ENCODE measurements at places on chromosomes 7 and 10. TPM values are rescaled to one million over a fixed set of nuclear protein-coding genes. Genes with fewer than 3 reads are reported as not detected.

DNA sequence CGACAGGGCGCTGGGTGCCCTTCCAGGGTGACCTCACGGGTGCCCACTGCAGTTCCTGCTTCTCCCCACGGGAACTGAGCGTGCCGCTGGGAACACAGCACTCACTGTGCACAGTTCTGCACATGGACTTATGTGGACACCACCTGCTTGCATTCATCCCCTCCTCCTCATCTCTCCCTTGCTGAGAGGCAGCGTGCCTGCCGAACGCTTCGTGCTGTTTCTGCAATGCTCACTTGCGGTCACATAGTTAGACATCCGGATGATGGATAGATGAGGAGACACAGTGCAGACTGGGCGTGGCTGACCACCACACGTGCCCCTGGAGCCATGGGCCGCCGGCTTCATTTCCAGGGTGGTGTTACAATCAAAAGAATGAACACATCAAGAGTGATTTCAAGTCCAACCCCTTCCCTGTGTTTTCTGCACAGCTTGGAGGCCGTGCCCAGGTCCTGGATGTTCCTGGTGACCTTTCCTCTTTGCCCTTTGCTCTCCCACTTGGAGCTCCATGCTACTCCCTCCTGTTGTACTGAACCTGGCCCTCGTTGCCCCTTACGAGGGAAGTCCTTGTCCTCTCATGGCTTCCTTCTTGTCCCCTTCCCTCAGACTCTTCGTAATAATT, 119.4 kb downstream of the VIPR2 start:
- H3K27me3 ChIP-seq, result peaks cover 4% of the 10 kb centered on the region
- no peak overlapping the region for H3K27ac ChIP-seq
- no peaks in the 10 kb centered on the region for H3K36me3 ChIP-seq
- H3K4me3 ChIP-seq, result no peak overlapping the region
- H3K4me1 ChIP-seq, result peaks cover 10% of the 10 kb centered on the region

- H3K27me3 ChIP-seq, result peaks cover 5% of the 10 kb centered on the region
- H3K27ac ChIP-seq, result no peak overlapping the region
- H3K36me3 ChIP-seq, result no peaks in the 10 kb centered on the region
- no peak for DNase-seq
- no peak overlapping the region for H3K4me3 ChIP-seq
Observed at GRCh38 chr10:62866451-62866850, 50.3 kb upstream of the EGR2 start.

- H3K4me3 ChIP-seq, result no peak overlapping the region
- peaks cover 3% of the 10 kb centered on the region for H3K27me3 ChIP-seq
- no peak for DNase-seq
- no peaks in the 10 kb centered on the region for H3K36me3 ChIP-seq
Observed at GRCh38 chr10:27637601-27638000, 108.0 kb downstream of the MKX start.

GRCh38 chr10:70726909-70727495, 54.7 kb downstream of the ADAMTS14 start:
- no peaks in the 10 kb centered on the region for H3K4me1 ChIP-seq
- H3K27me3 ChIP-seq, result peaks cover 7% of the 10 kb centered on the region
- no peaks in the 10 kb centered on the region for H3K36me3 ChIP-seq
- no peak for DNase-seq

DNA sequence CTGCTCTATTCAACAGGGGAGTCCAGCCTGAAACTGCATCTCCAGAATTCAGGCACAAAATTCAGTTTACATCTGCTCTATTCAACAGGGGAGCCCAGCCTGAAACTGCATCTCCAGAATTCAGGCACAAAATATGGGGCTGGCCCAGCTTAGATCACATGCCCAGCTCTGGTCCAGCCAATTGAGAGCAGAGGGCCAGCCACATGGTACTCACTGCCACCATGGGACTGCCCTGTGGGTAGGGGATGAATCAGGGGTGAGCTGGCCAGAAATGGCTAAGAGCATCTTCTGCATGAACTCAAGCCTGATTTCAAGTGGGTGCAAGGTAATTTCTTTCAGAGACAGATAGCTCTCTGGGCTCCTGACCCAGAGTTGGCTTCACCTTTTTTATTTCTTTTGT, 156.6 kb upstream of the LYZL2 start:
- DNase-seq, result no peak
- no peaks in the 10 kb centered on the region for H3K36me3 ChIP-seq
- peaks cover 17% of the 10 kb centered on the region for H3K27me3 ChIP-seq
- peak overlapping the region; percentile 6 for H3K4me3 ChIP-seq
- no peak overlapping the region for H3K27ac ChIP-seq
- peaks cover 11% of the 10 kb centered on the region for H3K4me1 ChIP-seq

GRB10 gene
- 58.4 TPM for total RNA-seq
